Caki2 (cell line): ENCODE measurements at places on chromosomes 4 and X.

DNA sequence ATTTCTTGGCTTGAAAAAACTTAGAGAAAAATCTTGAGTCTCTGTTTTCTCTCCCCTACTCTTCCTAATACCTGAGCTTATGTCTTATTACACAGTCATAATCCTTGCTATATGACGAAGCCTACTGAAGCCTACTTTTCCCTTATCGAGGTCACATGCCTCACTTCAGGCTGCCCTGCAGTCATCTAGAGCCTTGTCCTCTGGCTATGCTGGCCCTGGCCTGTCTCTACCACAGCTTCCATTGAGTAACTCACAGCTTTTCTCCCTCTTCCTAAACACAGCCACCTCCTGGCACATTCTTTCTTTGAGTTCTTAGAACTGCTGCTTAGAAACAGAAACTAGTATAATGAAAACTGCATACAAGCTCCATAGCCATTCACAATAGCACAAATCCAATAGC, 1698.3 kb downstream of the STIM2 start:
- DNase-seq, result no peak

DNA sequence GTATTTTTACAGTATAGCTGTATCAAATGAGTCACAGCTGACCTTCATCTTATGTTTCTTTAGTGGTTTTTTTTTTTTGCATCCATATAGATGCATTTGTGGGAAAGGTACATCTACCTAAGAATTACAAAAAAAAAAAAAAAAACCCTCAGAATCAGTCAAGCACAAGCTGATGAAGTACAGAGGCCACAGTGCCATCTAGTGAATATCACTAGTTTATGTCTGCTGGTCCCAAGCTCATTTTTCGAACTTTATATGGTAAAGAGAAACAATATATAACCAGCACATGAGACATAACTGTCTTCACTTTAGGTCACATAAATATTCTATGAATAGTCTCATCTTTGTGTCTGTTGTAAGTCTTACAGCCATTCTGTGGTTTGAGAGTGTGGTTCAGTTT, 220.1 kb downstream of the DLG3 start:
- peak; percentile 29 for DNase-seq

- DNase-seq, result peak; percentile 51
These were observed 78.2 kb downstream of the AFAP1 start for GRCh38 chr4:7861440-7861881.

DNA sequence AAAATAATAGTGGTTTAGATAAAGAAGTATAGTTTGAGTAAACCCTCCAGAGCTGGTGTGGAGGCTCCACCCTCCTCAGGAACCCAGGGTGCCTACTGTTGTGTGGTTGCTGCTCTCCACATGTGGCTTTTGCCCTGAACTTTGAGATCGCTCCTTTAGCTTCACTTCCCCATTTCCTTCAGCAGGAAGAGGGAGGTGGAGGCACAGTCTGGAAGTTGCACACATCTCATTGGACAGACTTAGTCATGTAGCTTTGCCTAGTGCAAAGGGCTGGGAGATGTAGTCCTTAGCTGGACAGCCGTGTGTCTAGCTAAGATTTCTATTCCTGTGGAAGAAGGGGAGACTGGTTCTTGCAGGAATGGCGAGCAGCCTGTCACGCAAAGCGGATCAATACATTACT, 37.9 kb downstream of the RGS12 start:
- DNase-seq, result no peak

DNA sequence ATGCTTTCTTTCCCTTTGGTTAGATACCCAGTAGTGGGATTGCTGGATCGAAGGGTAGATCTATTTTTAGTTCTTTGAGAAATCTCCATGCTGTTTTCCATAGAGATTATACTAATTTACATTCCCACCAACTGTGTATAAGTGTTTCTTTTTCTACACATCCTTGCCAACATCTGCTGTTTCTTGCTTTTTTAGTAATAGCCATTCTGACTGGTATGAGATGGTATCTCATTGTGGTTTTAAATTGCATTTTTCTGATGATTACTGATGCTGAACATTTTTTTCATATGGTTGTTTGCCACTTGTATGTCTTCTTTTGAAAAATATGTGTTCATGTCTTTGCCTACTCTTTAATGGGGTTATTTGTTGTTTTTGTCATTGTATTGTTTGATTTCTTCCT, 6.6 kb upstream of the AGA start:
- DNase-seq, result peak; percentile 4

GRCh38 chr4:152032722-152033131, 271.9 kb upstream of the GATB start:
- DNase-seq, result no peak

DNA sequence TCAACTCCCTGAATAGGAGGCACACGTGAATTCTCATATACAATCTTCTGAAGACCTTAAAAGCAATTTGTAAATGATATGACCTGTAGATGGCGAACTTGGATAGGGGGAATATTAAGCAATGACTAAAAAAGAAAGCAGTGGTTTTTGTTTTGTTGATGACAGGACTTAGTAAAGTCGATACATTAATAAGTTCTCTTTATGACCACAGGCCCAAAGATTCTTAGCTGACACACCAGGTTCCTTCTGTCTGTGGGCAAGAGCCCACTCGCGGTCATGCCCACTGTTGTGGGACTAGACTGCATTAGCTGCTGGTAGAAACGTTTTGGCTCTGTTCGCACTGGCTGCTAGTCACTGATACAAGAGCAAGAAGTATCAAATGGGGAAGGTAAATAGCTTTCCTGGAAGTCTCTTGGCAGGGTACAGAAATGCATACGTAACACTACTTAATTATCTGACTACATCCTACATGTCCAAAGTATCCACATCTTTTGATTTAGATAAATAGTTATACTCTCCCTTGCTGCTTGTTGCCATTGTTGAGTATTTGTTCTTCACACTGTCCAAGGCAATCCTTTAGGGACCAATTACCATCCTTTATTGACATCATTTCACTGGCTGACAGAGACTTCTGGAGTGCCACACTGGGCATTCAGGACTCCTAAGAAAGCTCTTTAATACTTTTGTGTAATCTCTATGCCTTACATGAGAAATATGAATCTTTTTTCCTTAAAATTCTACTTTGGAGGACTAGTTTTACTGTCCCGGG, 31.0 kb downstream of the ALPK1 start:
- DNase-seq, result peak; percentile 39

GRCh38 chr4:53066155-53066554, 204.0 kb downstream of the RASL11B start:
- DNase-seq, result no peak

- DNase-seq, result no peak
These were observed 63.3 kb upstream of the RELL1 start for GRCh38 chr4:37749398-37749988.

DNA sequence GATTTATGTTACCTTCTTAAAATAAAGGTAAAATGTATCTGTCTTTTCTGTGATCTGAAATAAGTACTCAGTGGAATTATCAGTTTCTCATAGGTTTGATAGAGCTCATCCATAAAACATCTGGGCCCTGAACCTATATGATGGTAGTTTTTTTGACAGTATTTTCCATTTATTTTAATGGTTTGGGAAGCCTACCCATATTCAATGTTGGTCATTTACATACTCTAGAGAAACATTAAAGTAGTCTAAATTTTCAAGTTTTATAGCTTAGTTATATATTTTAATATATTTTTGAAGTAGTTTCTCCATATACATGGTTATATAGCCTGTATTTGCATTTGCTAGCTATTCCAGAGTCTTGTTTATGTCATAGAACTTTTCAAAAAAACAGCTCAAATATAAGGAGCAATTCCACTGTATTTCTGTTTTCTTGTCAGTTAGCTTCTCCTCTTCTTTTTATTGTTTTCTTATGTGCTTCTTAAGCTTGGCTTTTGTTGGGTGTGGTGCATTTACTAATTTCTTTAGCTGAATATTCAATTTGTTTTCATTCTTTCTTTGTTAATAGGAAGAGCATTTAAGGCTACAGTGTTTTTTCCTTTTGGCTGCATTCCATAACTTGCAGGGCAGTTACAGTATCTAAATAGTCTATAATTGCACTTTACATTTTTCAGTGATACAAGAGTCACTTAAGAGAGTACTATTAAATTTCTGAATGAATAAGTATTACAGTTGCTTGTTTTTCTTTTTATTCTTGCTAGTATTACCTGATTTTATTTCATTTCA, 181.4 kb downstream of the DKK2 start:
- DNase-seq, result no peak

- no peak for DNase-seq
These were observed 12.0 kb upstream of the RTL9 start for GRCh38 chrX:110346681-110347080.

DNA sequence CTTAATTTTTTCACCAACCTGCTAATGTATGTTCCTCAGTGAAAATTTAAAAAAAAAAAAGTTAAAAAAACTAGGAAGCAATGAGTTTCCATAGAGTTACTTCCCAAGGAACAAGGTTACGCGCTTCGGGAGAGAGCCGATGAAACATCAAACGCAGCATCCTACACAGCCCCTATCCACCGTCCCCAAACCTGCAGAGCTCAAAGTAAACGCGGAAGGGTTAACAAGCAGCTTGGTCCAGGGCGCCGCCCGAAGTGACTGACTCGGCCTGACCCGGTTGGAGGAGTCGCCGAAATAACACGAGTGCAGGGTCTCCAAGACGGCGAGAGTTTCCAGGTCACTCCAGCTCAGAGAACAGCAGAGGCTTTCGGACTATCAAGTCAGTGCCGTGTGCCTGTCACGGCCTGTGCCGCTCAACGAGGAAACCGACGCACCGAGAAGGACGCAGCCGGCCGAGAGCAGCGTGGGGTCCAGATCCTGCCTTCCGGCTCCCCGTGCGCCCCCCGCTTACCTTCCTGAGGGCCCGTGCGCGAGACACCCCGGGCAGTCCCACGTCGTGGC, 512 bp downstream of the NOP14 start:
- DNase-seq, result no peak

- DNase-seq, result no peak
These were observed 21.2 kb downstream of the HERC3 start for GRCh38 chr4:88613417-88613875.

DNA sequence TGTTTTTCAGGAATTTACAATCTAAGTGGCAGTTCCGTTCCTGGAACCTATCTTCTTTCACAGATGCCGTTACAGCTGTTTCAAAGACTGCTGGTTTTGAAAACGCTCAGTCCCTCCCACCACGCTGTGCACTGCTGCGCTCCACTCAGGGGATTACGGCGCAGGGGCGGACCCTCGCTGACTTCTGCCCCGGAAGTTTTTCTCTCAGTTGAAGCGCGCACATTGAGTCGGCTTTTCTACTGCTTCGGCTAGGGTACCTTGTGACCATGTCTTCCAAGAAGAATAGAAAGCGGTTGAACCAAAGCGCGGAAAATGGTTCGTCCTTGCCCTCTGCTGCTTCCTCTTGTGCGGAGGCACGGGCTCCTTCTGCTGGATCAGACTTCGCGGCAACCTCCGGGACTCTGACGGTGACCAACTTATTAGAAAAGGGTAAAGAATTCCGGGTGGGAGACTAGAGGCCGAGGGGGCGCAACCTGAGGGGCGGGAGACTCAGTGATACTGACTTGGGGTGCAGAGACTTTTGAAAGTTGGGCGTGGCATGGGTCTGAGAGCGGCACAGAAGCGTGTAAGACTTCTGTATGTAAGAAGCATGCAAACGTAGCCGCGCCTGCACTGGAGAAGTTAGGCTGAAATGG, 597 bp upstream of the NUDT6 start:
- DNase-seq, result peak; percentile 87

DNA sequence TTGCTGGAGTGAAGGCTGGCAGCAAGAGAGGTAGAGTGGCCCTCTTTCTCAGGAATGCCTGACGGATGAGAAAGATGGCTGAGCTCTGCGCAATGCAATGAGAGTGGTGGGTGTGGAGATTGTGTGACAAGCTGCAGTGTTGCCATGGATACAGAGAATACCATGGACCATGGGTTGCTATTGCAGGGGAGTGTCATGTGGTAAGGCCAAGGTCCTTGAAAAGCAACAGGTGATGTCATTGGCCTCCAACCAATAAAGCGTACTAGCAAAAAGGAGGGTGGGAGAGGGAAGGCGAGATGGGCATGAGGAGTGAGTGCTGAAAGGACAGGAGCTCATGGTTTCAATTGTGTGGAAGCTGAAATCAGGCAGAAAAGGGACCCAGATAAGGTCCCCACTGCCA, 1.8 kb downstream of the PNMA5 start:
- DNase-seq, result no peak

DNA sequence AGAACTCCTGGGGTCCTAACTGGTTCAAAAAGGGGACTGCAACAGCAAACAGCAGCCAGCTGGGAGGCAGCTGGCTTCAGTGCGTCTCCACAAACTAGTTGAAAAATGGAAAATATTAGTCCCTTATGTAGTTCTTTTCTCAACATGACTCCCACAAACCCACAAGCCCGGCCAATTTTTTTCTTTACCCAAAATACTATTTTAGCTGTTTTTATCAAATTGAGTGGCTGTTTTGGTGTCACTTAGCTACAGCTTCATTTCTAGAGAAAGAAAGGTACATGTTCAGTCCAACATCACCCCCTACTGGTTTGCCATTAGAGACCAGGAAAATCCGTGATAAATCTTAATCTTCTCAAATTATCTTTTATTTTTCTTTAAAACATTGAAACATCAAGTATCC, 97.2 kb downstream of the GUCY2F start:
- no peak for DNase-seq

- DNase-seq, result no peak
These were observed 86.0 kb downstream of the MID1IP1 start for GRCh38 chrX:38887222-38887621.

GRCh38 chr4:130029442-130029841, 933.5 kb downstream of the C4orf33 start:
- DNase-seq, result no peak

DNA sequence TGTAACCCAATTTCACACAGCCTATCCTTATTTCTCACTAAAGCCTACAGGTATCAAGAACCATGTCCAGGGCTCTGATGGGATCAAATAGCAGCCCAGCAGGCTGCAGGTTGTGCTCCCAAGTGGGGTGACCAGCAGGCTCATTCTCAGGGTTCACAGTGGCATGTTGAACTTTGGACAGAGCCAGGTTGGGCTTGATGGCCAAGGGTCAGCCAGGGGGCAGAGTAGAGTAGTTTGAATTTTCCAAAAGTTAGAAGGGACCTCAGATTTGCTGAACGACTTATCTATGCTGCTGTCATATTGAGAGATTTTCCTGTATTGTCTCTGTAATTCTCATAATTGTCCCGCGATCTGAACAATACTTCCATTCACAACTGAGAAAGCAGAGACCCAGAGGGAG, 310.8 kb upstream of the BOD1L1 start:
- DNase-seq, result no peak

GRCh38 chrX:130869239-130869638, 33.8 kb downstream of the ENOX2 start:
- no peak for DNase-seq

- DNase-seq, result no peak
These were observed 113.9 kb upstream of the EOLA2 start for GRCh38 chrX:150052226-150052625.

DNA sequence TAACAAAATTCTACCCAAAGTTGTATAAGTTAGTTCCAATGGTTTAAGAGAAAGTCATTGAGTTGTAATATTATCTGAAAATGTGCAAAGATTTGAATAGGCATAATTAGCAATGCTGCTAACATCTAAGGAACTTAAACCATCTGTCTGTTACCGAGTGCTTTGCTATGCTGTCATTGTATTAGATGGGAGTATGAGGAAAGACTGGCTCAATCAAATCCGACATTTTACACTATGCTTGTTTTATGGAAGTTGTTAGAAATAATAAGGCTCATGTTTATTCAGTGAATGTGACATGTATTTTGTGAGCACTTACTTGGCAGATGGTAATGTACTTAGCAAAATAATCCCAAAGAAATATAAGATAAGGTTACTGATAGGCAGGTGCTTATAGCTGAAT, 1715.1 kb downstream of the PCDH7 start:
- DNase-seq, result no peak
